Smooth muscle cell of trachea (primary cell): ENCODE measurements at places on chromosomes 11 and 22. TPM values are rescaled to one million over a fixed set of nuclear protein-coding genes. Genes with fewer than 3 reads are reported as not detected.

RAB3IL1 gene
- 19.2 and 30.6 TPM in 2 replicates for total RNA-seq

TNNT3 gene
- 0.50 TPM in 1 of 2 replicates, not detected in the other for total RNA-seq

GLYAT gene
- not detected in 2 replicates for total RNA-seq

CD59 gene
- total RNA-seq, result 519 and 606 TPM in 2 replicates

ADM2 gene
- total RNA-seq, result 0.87 and 2.3 TPM in 2 replicates

EMSY gene
- 8.1 and 11.9 TPM in 2 replicates for total RNA-seq
